EL (cell line): ENCODE measurements at places on chromosomes 16 and 17.
A peak's percentile ranks its signal among the peaks of the same experiment; 100 is the strongest.

DNA sequence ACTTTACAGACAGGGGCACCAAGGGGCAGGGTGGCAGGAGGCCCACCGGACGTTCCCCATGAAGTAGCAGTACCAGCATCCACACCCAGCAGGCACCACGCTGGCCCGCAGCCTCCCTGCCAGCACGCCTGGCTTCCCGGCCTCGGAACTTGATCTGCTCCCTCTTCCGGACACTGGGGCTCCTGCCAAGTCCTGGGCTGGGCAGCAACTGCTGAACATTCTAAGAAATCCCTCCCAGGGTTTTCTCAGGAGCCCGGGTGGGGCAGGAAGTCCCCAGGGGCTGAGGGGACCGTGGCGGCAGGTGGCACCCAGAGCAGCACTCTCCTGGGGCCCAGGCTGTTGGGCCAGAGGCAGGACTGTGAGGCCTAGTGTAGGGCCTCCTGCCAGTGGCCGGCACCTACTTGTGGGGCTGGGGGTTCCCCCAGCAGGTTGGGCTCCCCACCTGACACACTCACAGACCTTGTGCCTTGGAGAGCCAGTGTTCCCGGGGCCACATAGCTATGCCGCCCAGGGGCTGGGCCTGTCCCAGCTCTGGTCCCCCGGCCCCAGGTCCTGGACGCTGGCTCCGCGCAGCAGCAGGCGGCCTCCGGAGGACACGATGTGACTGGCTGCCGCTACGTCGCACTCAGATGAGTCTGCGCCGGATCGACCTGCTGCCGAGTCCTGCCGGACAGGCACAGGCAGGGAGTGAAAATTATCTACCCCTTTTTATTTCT is 86.2 kb upstream of the CBX4 start:
- DNase-seq, result peak; percentile 30

GRCh38 chr16:67339453-67339852 is 12.8 kb downstream of the LRRC36 start:
- DNase-seq, result peak; percentile 11

DNA sequence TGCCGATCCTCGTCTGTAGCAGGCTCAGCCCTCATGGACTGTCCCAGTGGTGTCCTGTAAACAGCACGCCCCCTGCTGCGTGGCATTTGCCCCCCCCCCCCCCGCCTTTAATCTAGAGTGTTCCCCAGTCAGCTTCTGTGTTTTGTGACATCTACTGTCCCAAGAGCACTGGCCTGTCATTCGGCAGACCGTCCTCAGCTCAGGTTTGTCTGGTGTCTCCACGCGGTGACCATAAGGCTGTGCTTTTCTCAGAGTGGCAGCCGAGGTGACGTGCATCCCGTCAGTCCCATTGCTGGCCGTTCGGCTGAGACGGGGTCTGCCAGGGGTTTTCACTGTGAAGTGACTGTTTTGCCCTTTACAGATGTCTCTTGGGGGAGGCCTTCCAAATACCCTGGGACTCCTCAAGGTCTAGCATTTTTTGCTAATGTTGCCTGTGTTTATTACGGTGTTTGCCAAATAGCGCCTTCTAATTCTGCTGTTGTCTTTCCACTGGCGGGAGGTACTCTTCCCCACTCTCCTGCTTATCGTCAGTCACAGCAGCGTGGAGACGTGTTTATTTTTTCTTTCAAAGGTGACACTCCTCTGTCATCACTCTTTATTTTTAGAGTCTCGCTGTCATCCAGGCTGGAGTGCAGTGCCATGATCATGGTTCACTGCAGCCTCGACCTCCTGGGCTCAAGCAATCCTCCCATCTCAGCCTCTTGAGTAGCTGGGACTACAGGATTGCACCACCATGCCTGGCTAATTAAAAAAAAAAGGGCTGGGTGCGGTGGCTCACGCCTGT is 5.7 kb upstream of the MRPL12 start:
- no peak for DNase-seq

DNA sequence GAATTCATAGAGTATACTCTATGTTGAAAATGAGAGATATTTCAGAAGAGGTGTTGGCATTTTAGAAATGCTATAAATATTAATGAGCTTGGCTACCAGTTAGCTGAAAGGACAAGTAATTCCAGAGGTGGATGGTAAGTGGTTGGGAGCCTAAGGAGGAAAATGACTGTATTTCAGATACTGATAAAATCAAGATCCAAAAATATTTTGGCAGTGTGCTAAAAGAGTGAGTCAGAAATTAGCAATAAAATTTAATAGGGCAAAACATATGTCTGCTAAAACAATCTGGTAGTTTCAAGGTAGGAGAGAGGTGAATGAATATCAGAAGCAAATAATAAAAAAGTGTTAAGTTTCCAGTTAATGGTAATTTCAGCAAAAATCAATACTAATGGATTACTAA is 1287.9 kb downstream of the CDH8 start:
- no peak for DNase-seq

DNA sequence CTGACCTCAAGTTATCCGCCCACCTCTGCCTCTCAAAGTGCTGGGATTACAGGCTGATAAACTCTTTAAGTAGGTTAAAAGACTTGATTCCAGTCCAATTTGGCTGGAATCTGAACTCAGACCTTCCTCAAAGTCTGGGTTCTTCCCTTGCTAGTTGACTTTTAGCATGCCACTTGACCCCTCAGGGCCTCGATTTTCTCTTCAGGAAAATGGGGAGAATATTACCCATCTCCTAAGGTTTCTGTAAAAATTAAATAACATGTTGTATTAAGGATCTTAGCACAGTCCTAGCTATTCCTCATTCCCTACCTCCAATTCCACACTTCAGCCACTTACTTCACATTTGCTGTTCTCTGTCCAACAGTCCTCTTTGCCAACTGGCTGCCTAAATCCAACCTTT is 1.9 kb downstream of the GTF3C1 start:
- DNase-seq, result no peak
